ENCODE measurements at places on chromosomes 1 and 21.

DNA sequence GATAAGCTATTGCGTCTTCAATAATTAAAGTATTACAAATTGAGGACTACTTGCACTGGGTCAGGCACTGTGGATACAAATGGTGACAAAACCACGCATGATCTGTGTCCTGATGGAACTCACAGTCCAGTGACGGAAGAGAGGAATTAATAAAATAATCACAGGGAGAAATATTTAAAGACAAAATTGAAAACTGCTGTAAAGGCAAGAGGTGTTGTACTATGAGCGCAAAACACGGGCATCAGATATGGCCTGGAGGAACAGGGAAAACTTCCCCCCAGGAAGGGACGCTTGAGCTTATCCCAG, 16.6 kb upstream of the SLAMF6 start:
- no peak for DNase-seq

- DNase-seq = no peak
Measured at GRCh38 chr1:162970021-162970420, 99.1 kb upstream of the RGS4 start.

DNA sequence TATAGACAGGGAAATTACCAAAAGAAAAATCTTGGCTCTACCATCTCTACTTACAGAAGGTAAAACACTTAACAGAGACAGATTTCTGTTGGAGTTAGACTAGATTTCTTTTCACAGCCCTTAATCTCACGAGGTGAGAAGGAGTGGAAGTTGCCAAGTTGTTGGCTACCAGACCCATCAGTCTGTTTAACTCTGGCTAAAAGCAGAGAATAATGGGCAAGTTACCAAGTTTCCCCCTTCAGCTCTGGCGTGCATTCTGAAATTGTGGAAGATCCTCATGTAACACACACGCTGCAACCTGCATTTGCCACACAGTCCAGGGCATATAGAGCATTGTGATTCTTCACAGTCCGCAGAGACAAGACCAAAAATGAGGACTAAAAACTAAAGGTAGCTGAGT, 49.3 kb downstream of the STX6 start:
- no peak for DNase-seq

DNA sequence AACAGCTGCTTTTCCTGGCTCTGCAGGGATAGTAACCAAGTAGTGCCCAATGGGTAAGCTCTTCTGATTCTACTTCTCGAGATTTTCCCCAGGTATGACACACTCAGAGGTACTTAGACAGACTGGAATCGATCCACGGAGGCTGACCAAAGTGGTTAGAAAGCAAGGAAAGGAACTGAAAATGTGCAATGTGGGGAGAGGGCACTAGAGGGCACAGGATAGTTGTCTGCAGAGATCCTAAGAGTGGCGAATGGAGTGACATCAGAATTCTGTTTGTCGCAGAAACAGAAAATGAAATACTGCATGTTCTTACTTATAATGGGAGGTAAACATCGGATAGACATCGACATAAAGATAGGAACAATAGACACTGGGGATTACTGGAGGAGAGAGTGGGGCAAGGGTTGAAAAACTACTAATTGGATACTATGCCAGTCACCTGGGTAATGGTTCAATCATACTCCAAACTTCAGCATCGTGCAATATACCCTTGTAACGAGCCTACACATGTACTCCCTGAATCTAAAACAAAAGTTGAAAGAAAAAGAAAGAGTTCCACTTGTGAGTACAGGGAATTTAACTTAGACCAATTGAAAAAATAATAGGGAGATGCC, 23.3 kb downstream of the CYP2J2 start:
- no peak for DNase-seq

GRCh38 chr1:85132078-85132720, 68.6 kb downstream of the SYDE2 start:
- DNase-seq = no peak

DNA sequence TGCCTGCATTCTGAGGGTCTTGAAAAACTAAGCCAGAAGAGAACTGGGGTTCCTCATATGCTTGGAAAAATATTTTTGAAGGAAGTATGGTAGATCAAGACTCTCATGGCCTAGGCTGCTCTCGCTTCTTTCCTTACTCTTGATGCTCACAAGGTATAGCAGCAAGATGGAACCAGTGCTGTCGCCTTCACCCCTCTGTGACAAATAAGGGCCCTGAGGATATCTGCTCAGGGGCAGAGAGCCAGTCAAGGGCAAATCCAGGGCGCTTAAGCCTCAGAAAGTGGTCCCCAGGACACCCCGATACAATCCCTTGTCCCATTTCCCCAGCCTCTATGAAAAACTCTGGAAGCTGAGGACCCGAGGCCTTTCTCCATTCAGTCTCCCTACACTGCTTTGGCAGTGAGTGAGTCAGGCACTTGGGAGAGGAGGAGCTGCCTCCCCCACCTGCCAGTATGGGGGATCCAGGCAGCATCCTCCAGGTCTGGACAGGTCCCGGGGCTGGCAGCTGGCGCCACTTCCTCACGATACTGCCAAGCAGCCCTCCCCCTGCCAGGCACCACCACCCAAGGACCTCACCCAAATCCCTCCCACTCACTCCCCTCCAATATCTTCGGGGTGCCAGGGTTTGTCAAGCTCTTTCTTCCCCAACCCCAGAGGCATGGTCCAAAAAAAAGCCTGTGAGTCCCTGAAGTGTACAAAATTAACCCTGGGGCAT, 1.3 kb downstream of the IGSF9 start:
- DNase-seq = no peak

DNA sequence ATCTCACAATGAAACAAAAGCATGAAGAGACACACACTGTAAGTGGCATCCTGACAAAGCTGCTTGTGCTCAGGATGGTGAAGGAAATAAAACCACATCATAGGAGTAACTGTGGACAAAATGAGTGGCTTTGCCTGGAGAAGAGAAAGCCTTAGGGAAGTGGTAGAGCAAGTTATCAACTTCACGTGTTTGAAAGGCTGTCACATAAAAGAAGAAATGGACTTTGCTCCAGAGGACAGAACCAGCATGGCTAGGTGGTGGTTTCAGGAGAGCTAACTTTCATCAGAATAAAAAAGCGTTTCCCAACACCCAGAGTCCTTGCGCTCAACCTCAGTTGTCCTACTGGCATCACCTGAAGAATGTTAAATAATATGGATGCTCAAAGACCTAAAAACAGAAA, 139.9 kb downstream of the SETD4 start:
- no peak for DNase-seq

GRCh38 chr1:111878091-111878490, 111.4 kb downstream of the KCND3 start:
- DNase-seq = no peak

- DNase-seq = no peak
Measured at GRCh38 chr1:110708974-110709440, 34.3 kb upstream of the KCNA3 start.

- DNase-seq = no peak
Measured at GRCh38 chr1:226710501-226710900, 28.6 kb downstream of the ITPKB start.

GRCh38 chr1:94702442-94702815, 117.7 kb upstream of the SLC44A3 start:
- no peak for DNase-seq

DNA sequence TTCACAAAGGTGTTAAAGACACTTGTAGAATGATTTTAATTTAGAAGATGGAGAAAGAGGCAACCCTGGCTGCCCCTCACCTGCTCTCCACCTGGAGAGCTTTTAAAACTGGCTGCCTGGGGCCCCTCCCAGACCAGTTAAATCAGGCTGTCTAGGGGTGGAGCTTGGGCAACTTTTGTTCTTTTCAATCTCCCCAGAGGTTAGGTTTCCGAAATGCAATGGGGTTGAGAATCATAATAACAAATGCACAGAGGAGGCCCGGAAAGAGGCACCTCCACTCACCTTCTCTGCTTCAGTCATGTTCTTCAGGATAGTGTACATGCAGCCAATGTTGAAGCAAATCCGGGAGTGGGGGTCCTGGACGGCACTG, 400 bp downstream of the NCF2 start:
- DNase-seq = no peak
